ENCODE measurements at places on chromosomes 7 and 10.

DNA sequence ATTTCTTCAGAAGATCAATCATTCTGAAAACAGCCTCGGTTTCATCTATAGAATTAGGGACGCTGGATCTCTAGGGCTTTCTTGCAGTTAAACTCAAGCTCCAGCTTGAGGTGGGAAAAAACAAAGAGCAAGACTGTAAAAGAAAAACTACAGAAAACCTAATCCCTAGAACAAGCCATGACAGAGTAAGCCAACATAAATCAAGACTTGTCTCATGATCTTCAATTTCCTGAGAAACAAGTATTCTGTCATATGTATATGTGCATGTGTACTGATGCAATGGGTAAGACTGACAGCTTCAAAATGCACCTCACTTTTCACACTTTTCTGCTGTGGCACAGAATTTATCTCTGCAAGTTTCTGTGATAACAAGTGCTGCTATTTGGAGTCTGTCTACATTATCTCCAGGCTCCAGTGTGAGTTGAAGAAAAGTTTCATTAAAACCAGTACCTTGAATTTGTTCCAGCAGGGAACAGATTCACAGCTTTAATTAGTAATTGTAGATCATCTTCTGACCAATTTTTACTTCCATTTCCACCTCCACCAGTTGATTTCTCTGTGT, 19.2 kb downstream of the PMPCB start:
- DNase-seq: no peak

DNA sequence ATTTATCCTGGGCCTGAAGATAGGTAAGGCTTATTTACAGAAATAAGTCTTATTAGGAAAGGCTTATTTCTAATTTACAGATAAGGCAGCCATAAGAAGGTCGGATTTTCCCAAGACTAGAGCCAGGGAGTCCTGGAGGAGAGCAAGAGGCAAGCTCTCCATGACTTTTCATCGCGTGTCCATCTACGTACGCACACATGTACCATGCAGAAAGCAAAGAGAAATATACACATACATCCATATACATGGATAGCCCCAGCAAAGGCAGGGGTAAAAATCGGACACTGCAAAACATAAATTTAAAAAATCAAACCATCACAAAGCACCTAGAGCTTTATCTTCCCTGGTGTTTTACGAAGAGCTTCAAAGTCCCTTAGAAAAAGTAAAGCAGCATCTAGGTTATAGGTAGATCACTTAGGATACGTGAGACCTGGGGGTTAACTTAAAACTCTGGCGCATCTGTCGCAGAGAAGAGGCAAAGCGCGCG, 25.8 kb upstream of the ZRANB1 start:
- no peak for DNase-seq

GRCh38 chr7:117110480-117111315, 157.4 kb downstream of the ST7 start:
- no peak for DNase-seq

GRCh38 chr7:26398756-26399509, 107.3 kb downstream of the SNX10 start:
- DNase-seq: no peak

DNA sequence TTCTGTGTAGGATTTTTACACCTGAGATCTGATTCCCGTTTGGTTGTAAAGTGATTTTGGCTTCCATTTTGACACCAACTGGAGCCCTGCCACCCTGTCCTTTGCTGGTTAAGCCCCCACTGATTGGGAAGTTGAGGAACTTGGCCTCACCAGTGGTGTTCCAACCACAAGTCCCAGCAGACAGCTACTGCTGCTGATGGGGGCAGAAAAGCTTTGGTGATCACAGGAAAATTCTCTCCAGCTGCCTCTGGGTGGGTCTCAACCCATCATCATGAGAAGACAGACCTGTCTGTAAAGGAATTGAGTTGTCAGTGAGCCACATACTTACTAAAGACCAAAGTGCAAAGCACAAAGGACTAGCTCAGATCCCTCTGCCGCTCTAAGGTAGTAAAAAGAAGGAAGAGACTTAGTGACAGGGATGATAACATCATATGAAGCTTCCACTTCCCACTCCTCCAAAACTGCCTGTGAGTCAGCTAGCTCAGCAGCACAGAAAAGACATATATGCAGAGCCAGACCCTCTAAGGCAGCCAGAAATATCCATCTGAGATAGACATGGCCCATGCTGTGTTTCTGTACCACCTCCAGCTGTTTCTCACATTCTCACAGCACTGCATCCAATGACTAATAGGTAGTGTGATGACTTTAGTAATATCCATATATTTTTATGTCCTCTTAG, 22.4 kb upstream of the LRRC17 start:
- no peak for DNase-seq
